ENCODE measurements at places on chromosomes 13 and 19.
A peak's percentile ranks its signal among the peaks of the same experiment; 100 is the strongest.

- DNase-seq: peak; percentile 8
These were observed 9.7 kb upstream of the USE1 start for GRCh38 chr19:17205237-17206140.

DNA sequence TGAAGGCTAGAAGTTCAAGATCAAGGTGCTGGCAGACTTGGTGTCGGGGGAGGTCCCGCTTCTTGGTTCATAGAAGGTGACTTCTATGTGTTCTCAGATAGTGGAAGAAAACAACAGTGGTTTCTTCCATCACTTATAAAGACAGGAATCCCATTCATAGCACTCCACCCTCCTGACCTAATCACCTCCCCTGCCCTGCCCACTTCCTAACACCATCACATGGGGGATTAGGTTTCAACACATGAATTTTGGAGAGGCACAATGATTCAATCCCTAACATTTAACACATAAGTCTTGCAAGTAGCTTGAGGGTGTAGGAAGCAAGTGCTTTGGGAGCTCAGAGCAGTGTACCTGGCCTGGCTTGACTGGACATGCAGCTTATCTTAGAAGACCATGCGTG lies 142.8 kb upstream of the TSHZ3 start:
- no peak for DNase-seq

DNA sequence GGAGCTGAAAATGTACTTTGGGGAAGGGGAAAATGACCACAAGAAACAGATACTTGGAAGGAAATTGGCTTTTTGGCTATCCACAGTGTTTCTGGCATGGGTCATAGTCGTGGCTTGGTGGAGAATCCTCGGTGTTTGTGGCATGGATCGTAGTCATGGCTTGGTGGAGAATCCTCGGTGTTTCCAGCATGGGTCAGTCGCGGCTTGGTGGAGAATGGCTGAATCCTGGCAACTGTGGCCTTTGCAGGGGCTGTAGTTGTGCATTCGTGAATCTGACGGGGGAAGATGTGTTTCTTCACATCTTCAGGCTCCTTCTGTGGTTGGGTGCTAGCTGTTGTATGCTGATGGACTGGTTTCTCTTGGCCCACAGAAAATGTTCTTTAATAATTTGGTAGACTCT lies 61.7 kb upstream of the MCF2L start:
- no peak for DNase-seq

- DNase-seq: no peak
These were observed 30.8 kb upstream of the PEPD start for GRCh38 chr19:33552191-33552927.

- DNase-seq: peak; percentile 2
These were observed 46.4 kb downstream of the PEX11G start for GRCh38 chr19:7442423-7442822.

DNA sequence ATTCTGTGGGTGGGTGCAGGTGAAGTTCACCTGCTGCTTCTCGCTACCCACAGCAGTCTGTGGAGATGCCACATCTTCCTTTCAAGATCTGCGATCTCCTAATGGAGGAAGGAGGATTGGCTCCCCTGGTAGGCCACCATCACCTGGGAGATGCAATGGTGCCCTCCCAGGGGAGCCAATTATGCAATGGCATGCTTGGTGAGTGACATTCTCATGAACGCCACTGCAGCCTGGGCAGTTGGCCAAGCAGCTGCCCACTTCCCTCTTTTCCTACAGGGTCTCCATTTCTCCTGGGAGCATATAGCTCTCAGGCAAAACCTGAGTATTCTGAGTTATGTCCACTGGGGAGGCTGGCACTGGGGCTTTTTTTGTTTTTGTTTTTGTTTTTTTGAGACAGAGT lies 83.5 kb upstream of the KCTD15 start:
- DNase-seq: no peak

DNA sequence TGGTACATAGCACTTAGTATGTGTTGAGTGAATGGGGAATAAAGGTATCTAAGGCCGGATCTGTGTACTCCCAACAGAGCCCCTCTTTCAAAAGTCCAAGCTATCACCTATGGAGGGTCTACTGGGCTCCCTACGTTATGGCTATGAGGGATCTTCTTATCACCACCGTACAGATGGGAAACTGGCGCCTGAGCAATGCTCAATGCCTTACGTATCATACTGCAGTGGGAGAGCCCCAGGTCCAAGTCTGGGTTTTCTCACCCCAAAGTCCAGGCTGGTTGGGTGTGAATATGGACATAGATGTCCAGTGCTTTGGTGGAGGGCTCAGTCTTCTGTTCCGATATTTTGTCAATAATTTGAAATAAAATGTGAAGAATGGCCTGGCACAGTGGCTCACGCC lies 13.1 kb upstream of the GGACT start:
- no peak for DNase-seq

- DNase-seq: no peak
These were observed 13.7 kb downstream of the RNASEH2B start for GRCh38 chr13:50923272-50923671.

DNA sequence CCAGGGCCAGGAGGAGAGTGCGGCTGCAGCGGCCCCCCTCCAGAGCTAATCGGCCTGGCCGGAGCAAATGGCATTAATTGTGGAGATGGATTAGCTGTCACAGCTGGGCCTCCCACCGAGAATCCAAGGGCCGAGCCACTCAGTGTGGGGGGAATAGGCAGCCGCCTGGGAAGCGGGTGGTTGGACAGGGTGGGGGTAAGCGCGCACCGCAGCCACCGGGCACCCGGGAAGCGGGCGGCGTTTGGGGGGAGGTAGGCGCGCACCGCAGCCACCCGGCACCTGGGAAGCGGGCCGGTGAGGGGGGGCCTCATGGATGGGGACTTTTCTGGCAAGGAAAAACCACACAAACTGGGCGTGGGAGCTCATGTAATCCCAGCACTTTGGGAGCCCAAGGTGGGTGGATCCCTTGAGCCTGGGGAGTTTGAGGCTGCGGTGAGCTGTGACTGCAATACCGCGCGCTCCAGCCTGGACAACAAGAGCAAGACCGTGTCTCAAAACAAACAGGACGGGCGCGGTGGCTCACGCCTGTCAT lies 9.7 kb downstream of the R3HDM4 start:
- no peak for DNase-seq

GRCh38 chr13:94829837-94830365 lies 117.6 kb upstream of the SOX21 start:
- DNase-seq: no peak

- no peak for DNase-seq
These were observed 119.5 kb upstream of the MCF2L start for GRCh38 chr13:112849500-112849899.

GRCh38 chr19:7853770-7854128 lies 20.4 kb downstream of the PRR36 start:
- DNase-seq: no peak

DNA sequence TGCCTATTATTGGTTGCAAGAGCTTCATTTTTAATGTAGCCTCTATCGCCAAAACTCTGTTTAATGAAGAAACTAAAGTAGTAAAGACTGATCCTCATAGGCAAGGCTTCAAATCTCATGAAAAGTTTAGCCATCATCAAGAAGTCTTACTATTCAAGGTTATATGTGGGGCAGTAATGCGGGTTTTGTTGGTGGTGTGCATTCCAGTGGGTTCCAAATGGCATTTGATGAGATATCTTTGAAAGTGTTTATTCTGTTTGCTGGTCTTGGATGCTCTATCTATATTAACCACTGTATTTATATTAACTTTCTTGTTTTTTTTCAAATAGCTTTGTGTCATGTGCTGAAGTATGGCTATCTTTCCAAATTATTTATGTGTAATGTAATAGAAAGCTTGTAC lies 72.2 kb downstream of the SERTM1 start:
- no peak for DNase-seq

DNA sequence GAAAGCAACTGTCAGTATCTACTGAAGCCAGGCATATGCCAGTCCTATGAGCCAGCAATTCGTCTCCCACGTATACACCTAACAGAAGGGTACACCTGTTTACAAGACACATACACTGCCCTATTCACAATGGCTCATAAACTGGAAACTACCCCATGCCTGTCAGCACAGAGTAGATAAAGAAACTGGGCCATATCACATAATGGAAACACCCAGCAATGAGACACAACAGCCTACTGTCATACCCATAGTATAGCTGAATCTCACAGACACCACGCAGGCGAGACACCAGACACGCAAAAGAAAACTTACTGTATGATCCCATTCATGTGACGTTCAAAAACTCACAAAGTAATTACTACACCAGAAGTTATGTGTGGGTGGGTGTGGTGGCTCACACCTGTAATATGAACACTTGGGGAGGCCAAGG lies 15.7 kb downstream of the NOSIP start:
- DNase-seq: no peak

DNA sequence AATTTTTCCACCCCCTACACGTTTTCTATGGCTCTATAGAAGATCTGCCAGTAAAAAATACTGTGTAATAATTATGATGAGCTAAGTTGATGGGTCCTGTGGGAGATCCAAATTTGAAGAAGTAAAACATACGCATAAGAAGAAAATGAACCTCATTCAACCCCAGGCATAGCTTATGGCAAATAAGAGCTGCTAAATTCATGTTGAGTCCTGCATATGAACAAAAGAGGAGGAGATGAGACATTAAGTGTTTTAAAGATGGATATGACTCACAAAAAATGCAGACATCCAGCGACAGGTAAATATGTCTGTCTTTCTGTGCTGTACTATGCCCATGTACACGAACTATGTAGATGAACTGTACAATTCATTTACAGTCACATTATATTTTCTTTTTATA lies 101.9 kb downstream of the LIG4 start:
- DNase-seq: no peak

DNA sequence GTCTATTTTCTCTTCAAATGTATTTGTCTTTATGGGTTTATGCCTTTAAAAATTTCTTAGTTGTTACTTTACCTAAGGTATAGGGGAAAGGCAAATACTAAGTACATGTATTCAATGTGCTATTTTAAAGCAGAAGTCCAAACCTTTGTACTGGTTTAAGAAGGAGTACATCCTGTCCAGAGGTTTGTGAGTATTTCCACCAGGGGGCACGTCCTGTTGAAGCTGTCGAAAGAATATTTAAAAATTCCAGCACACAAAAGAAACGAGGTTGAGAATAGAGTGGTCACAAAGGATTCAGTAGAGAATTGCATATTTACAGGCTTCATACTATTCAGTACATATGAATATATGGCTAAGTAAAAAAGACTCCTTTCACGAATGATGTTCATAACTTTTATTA lies 59.8 kb downstream of the URI1 start:
- DNase-seq: no peak

DNA sequence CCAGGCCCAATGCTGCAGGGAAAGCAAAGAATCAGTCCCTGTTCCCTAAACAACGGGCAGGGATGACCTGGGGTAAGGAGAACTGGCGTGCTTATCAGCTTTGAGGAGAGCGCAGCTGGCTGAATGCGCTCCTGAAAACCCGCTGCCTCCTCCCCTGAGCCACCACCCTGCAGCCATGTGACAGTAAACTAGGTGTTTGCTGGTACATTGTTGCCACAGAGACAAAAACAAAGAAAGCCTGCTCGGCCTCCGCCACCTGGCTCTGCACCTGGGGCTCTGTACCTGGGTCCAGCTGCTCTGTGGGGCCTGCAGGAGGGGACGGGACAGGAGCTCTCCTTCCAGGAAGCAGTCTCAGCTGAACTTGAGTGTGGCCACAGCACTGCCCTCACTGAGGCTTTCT lies 21.8 kb downstream of the MCF2L start:
- DNase-seq: no peak

DNA sequence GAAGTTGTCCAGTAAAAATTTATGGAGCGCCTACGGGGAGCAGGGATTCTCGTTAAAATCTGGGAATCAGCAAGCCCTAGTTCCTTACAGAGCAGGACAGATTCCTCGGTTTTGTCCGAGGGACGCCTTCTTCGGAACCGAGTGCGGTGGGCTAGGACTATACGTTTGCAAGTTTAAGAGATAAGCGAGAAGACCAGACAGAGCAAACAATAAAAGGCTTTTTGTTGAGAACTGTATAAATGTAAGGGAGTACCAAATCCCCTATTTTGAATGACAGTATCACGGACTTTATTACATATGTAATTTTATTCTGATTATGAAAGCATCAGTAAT lies 971 bp upstream of the ANKRD10 start:
- DNase-seq: peak; percentile 74

DNA sequence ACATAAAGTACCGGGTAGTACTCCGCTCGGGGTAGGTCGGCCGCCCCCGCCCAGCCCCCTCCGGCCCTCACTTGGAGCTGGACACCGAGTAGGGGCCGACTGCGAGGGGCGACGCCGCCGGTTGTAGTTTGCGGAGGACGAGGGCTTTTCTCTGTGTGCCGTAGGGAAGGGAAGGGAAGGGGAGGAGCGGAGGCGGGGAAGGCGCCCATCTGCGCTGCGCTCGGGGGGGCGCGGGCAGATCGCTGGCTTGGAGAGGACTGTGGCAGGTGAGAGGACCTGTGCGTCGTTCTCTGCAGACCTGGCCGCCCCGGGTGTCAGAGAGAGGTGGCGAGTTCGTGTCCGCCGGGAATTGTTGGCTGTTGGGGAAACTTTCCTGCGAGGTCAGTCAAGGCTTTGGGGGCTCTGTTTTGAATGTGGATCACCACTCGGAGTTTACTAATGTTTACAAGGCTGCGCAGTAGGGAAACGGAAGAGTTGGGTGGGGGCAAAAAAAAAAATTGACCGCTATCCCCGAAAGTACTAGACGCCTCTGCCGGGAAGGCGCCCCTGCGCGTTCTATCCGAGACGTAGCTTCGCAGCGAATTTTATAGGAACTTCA lies 1.4 kb downstream of the ING1 start:
- DNase-seq: peak; percentile 72

DNA sequence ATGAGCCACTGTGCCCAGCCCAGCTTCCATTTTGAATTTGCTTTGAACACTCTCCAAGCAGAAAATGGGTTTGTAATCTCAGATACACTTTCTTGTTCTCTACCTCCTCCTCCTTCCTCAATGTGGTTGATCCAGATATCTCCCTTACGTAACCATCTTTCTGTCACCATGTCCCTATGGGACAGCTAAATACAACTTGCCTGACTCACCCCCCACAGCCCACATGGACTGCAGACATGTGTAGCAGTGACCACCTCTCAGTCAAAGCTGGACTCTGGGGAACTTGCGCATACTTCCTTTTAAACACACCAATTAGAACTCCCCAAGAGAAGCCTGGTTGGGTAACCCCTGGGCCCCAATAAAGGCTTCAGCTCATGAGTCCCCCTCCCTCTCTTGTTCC lies 10.8 kb upstream of the ZNF799 start:
- no peak for DNase-seq

GRCh38 chr13:27772651-27773425 lies 19.4 kb upstream of the GSX1 start:
- DNase-seq: no peak

DNA sequence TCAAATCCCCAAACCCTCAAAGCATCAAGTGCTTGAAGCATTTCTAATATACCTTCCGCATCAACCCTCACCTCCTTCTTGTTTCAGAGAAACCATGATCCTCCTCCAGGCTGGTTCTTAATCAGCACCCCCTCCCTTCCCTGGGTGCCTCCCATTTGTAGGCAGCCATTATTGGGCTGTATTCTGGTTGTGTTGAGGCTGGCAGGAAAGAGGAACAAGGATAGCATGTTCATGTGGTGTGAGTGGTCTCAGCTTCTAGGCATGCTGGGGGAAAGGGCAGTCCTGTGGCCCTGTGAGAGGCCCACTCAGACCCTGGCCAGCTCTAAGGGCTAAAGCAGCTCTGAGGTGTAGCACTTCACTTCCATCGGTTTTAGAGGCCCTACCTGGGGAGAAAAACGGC lies 18.9 kb upstream of the TRIM13 start:
- no peak for DNase-seq

GRCh38 chr19:4524808-4525562 lies 6.7 kb upstream of the PLIN4 start:
- DNase-seq: no peak

Measured in midbrain (tissue), 1 donor.